ENCODE measurements at places on chromosomes 11 and 22.

GRCh38 chr11:30002157-30002785 is 14.6 kb downstream of the KCNA4 start:
- DNase-seq: no peak

DNA sequence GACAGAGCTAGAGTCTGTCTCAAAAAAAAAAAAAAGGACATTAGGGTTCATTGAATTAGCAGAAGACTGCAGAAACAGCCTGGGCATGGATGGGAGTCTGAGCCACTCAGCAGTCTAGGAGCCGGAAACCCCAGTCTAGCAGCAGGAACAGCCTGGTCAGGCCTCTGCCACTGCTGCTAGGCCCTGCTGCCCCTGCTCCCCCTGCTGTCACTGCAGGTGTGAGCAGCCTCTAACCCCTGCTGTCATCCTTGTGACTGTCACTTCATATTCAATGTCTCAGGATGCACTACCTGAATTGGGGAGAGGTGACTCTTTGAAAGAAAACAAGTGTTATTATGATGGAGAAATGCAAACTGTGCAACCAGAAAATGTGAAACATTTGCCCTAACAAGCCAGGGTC is 7.0 kb upstream of the DDX17 start:
- no peak for DNase-seq

DNA sequence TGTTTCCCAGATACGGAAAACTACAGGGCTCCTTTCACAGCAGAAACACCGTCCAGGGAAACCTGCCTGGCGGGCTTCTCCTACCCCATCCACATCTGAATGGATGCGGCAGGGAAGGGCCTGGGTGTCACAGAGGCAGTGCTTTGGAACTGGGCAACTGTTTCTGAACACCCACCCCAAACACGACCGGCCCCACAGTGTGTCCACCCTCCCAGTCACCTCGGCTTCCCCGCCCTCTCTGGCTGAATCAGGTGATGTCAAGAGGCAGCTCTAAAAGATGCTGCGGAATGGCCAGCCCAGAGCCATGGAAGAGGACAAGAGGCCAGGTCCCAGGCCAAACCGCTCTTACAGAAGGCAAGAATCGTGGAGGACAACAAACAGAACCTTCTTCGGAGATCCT is 22.0 kb downstream of the IFT27 start:
- no peak for DNase-seq

DNA sequence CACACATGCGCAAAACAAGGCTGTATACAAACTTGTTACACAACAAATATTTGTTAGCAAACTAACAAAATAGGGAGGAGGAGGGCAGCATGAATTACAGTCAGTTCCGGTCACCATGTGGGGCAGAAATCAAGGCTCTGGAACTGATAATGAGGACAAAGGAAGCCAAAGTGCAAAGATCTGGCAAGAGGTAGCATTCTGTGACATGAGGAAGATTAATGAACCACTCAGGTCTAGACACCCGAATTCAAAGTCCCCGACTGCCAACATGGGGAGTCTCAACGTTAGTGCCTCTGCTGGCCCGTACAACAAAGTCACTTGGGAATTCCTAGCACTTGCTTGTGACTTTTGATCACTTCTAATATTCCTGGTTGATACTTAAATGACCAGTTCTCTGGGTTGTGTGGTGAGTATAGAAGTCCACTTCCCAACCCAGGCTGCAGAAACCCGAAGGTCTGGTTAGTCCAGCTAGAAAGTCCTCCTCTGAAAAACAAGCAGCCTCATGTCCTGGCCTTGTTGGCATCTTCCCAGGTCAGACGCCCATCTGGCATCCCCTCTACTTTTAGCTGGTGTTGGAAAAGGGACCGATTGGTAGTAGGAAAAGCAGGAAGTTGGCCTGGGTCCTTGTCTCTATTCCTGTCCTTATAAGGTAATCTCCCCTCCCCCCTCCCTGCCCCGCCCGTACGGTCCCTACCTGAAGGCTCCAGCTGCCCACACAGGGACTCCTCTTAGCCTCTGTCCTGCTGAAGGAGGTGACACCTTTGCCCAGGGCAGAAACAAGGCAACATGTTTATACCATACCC is 1.6 kb downstream of the SUN2 start:
- no peak for DNase-seq

GRCh38 chr11:94897330-94897768 is 76.0 kb downstream of the CWC15 start:
- DNase-seq: no peak

DNA sequence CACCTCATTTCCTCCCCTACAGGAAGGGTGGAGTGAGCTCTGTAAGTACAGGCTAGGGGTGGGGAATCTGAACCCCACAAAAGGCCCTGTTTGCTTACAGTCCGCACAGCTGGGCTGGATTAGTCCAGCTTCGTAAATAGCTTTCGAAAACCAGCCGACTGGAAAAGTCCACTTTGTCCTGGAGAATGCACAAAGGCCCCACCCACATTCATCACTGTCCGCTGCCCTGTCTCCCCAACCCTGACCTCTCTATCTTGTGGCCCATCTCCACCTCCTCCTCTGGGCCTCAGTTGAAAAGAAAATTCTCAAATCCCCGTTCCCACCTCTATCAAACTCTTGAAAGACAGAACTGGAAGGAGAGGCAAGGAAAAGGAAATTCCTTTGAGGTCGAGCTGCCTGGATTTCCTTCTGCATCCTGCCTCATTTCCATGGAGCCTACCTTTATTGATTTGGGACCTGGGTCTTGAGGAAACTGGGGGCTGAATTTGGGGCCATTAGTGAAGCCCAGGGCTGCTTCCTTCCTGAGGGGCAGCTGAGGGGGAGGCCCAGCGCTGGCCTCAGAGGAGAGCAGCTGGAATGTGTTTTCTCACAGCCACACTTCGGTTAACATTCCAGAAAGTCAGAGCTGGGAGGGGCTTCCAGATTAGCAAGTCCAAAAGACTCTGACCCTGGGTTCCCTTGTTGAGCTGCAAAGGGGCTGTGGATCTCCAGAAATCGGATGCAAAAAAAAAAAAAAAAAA is 147.6 kb downstream of the FBXO7 start:
- no peak for DNase-seq

DNA sequence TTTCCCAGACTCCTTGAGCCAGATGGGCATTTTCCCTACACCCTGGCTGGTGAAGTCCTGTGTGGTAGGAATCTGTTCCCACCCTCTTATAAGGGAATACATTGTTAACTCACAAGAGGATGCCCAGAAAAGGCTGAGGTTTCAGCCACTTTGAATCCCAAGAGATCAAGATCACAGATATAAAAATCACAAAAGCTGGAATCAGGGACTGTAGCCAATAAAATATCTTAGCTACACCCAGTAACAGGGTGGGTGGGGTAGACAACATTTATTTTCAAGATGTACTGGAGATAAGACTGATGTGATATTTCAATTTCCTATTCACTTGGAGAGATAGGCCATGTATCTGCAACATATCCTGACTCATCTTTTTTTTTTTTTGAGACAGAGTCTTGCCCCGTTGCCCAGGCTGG is 50.3 kb downstream of the COPB1 start:
- no peak for DNase-seq

DNA sequence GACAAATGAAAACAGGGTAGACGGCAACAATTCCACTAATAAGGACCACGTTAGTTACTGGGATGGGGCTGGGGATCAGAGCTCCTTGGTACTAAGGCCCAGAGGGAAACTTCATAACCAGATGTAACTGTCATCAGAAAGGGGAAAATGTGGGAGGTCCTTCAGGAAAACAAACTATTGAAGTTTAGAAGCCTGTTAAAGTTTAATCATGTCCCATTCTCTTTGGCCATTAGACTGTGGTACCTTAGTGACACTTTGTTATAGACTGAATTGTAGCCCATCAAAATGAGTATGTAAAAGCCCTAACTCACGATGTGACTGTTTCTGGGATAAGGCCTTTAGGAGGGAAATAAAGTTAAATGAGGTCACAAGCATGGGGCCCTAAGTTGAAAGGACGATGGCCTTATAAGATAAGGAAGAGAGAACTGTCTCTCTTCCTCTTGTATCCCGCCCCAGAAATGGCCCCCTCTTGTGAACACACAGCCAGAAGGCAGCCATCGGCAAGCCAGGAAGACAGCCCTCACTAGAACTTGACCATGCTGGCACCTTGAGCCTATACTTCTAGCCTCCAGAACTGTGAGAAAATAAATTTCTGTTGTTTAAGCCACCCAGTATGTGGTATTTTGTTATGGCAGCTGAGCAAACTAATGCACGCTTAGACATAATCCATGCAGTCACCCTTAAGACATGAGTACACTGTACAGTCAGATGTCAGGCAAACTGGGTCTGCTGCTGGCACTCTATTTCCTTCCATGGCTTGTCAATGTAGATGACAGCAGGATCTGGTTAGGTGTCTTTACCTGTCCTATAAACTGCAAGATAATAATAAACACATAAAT is 26.9 kb upstream of the USP47 start:
- DNase-seq: no peak

Measured in D721Med (cell line).